Caco-2 (cell line): ENCODE measurements at places on chromosomes 1 and 21. TPM values are rescaled to one million over a fixed set of nuclear protein-coding genes. Genes with fewer than 3 reads are reported as not detected.

DNA sequence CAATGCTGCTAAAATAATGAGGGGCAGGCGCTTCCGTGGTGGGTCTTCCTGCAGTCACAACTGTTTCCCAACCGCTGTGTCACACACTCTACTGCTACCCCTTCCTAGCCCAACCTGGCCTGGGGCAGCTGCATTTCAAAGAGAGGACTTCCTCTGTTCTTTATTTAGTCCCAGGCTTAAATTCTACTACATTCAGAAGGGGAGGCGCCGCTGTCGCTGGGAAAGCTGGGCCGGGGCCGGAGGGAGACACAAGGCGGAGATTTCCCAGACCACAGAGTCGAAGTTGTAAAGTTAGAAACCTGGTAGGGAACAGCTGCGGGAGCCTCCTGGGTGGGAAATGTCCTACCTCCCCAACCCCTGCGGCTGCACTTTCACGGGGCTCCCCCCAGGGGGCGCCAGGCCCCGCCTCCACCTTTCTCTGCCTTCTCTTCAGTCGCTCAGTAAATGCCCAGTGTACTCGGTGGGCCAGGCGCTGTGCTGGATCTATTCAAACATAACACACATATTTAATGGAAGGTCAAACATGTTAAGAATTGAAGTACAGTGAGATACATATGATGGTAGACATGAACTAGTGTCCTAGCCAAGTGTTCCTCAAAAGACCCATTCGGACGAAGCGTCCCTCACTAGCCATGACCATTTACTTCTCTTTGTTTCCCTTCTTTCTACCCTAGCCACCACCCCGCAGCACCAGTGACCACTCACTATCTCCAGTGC, 23.1 kb downstream of the DYRK3 start:
- DNase-seq = peak; percentile 46

The MPL gene
- 0.49 TPM in 1 of 2 replicates, not detected in the other for total RNA-seq

The SUSD4 gene
- total RNA-seq = 31.4 and 36.7 TPM in 2 replicates

The PLA2G2C gene
- total RNA-seq = not detected in 2 replicates

The PDPN gene
- total RNA-seq = 0.49 TPM in 1 of 2 replicates, not detected in the other

The LDLRAD1 gene
- total RNA-seq = not detected in 2 replicates

DNA sequence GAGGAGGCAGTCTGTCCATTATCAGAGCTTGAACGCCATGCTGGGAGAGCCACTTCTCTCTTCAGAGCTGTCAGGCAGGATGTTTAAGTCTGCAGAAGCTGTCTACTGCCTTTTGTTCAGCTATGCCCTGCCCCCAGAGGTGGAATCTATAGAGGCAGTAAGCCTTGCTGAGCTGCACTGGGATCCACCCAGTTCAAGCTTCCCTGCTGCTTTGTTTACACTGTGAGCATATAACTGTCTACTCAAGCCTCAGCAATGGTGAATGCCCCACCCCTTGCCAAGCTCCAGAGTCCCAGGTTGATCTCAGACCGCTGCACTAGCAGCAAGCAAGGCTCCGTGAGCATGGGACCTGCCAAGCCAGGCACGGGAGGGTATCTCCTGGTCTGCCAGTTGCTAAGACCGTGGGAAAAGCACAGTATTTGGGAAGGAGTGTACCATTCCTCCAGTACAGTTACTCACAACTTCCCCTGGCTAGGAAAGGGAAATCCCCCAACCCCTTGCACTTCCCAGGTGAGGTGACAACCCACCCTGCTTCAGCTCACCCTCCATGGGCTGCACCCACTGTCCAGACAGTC, 32.5 kb downstream of the RGS13 start:
- DNase-seq = peak; percentile 28
